ENCODE measurements at places on chromosomes 13 and 19.

GRCh38 chr19:38509027-38509426 is 75.5 kb downstream of the RYR1 start:
- DNase-seq: no peak

- no peak for DNase-seq
Measured at GRCh38 chr13:79937771-79938216, 403.1 kb downstream of the SPRY2 start.

- no peak for DNase-seq
Measured at GRCh38 chr13:23020246-23020843, 160.4 kb upstream of the SGCG start.

DNA sequence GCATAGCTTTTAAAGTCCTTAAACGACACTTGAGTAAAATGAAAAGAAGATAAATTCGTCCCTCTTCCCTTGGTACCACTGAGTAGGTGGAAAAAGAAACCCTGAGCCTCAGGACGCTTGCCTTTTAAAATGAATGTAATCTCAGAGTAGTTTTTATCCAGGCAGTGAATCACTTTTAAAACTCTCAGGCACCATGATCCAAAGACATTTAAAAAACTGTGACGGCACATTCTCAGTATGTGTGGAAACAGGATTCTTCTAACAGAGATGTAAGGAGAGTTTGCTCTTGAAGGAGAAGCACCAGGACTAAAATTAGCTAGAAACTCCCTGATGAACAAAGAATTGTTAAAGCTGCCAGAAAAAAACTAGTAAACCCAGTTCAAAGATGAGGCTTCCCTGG is 105.7 kb upstream of the SLC15A1 start:
- no peak for DNase-seq

- no peak for DNase-seq
Measured at GRCh38 chr13:51096131-51096530, 14.9 kb downstream of the C13orf42 start.

- DNase-seq: no peak
Measured at GRCh38 chr13:30113983-30114570, 193.3 kb downstream of the KATNAL1 start.

- DNase-seq: no peak
Measured at GRCh38 chr19:58296104-58296503, 9.1 kb upstream of the ERVK3-1 start.

- DNase-seq: peak; percentile 86
Measured at GRCh38 chr19:48624067-48624594, 4.8 kb downstream of the SPHK2 start.

DNA sequence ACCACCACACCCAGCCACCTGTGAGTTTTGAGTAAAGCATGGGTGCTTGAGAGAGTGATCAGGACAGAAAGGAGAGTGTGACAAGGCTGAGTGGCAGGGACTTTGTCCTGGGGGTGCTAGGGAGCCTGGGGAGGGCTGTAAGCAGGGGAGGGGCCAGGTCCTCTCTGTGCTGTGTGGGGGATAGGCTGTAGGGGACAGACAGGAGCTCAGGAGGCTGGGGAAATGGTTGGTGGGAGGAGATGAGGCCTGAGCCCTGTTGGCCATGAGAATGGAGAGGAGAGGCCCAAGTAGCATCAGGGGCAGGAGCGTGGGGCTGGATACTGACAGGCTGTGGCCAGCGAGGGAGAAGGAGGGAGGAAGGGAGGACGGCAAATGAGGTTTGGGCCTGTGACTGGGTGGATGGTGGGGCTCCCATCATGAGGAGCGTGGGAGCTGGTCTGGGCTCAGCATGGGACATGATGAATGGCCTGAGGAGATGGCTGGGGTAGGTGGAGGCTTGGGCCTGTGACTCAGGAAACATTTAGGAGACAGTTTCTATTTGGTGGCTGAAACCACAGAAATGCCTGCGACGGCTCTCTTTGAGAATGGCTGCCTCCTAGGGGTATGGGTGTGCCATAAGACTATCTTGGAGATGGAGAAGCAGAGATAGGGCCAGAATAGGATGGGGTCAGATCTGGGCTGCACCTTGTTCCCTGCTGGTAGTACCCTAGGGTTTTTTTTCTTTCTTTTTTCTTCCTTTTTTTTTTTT is 25.0 kb downstream of the GRIN2D start:
- DNase-seq: no peak

GRCh38 chr13:51976423-51976822 is 34.8 kb downstream of the ATP7B start:
- no peak for DNase-seq

DNA sequence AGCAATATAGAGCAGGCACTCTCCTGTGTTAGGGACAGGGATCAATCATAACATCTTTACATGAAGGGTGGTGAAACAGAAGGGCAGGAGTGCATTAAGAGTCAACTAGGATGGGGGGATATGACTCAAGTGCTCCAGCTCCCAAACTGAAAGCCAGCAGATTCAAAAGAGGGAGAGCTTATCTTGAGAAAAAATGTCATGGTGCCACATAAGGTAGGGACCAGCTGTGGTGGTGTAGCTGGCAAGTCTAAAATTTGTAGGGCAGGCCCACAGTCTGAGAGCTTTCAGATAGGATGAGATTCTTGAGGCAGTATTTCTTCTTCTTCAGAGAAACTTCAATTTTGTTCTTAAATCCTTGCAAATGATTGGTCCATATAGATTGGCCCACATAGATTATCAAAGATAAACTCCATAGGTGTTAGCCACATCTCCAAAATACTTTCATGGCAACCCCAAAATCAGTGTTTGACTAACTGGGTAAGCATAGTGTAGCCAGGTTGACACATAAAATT is 19.1 kb downstream of the DNAJC15 start:
- no peak for DNase-seq

DNA sequence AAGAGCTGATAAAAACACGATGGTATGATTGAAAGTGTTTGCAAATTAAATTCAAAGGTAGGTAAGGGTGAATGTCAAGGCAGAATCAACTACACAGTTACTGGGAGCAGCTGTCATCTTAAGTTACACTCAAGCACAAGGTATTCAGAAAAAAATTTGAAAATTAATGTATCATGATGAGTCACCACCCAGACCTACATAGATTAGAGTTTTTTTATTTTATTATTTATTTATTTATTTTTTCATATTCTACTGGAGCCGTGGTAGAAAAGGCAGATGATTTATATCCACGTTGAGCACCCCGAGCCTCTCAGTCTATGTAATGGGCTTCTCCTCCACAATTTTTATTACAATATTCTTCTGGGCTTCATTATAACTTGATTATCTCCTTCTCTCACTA is 728.9 kb upstream of the ARGLU1 start:
- DNase-seq: no peak

DNA sequence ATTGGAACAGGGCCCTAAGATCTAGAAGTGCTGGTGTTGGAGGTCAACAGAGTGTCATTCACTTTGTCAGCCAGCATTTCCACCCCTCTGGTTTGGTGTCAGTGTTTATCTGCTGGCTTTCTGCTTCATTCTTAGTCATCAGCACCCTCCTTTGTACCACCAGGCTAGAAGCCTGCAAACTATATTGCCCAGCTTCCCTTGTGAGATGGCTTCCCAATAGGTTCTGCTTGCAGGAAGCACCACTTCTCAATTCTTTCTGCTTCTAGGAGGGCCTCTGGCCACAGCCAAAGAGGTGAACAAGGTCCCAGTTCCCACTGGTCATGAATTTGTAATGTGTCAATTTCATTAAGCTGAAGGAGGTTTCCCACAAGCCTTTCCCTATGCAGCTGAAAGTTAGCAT is 36.4 kb upstream of the CALM3 start:
- no peak for DNase-seq

DNA sequence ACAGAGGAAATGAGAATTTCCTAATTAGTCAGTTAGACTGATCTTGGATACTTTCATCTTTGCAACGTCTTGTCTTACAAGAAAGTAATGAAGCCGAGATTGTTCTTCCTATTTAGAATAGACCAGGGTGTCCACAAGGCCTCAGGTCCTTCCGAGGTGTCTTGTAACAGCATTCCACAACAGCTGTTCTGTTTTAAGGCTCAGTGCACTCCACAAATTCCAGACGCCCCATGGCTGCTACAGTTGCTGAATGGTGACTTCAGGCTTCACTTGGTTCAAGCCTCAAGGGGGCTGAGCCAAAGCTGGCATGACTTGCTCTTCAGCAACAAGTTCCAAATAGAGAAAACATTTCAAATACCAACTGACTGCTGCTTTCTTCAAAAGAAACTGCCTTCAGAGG is 143.4 kb downstream of the SHISA2 start:
- DNase-seq: no peak
